ENCODE measurements at places on chromosomes 5 and 9. TPM values are rescaled to one million over a fixed set of nuclear protein-coding genes. Genes with fewer than 3 reads are reported as not detected.

The FRMD3 gene
- polyA plus RNA-seq: 24.2 TPM

GRCh38 chr9:18485714-18486113 is 11.8 kb downstream of the ADAMTSL1 start:
- no peak for DNase-seq

GRCh38 chr9:112861155-112861554 is 29.5 kb downstream of the SLC46A2 start:
- DNase-seq: no peak

- DNase-seq: no peak
Observed at GRCh38 chr9:137907776-137908175, 30.2 kb downstream of the CACNA1B start.

Measured in muscle of arm (tissue), 14 donors.